Activated CD4-positive, alpha-beta T cell treated with anti-CD3 and anti-CD28 coated beads, Interleukin-10, Interleukin-2, amounts not matched to agents 100 ng/mL and 50 ng/mL, durations not matched to agents 16 hours and 8 hours (primary cell): ENCODE measurements at places on chromosomes 11 and 22.

- no peak for DNase-seq
These were observed 72.8 kb upstream of the CCND1 start for GRCh38 chr11:69567951-69568808.

DNA sequence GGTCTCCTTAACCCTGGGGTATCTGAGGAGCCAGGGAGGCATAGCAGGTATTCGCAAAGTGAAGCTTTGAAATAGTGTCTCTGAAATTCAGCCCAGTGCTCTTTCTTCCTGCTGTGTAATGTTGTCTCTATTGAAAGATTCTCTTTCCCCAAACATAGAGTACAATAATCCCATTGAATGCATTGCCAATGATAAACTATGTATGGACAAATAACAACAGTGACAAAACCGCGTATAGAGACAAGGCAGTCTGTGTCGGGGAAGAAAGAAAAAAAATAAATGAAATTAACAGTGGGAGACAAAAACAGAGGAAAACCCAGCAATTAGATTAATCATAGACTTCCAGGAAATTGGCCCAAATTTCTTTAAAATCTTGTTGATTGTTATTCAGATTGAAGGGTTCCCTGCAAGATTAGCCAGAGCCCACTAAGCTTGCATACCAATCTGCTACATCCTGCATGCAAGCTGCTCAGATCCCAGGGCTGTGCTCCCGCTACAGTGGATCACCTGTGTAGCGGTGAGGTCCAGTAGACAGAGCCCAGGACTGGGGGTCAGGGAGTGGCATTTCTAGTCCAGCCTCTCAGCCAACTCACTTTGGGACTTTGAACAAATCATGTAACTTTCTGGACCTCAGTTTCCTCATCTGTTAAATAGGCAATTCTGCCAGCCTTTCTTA lies 492.8 kb downstream of the INSC start:
- no peak for DNase-seq

- DNase-seq = peak; percentile 55
These were observed 27.7 kb downstream of the MICAL2 start for GRCh38 chr11:12137938-12138731.

DNA sequence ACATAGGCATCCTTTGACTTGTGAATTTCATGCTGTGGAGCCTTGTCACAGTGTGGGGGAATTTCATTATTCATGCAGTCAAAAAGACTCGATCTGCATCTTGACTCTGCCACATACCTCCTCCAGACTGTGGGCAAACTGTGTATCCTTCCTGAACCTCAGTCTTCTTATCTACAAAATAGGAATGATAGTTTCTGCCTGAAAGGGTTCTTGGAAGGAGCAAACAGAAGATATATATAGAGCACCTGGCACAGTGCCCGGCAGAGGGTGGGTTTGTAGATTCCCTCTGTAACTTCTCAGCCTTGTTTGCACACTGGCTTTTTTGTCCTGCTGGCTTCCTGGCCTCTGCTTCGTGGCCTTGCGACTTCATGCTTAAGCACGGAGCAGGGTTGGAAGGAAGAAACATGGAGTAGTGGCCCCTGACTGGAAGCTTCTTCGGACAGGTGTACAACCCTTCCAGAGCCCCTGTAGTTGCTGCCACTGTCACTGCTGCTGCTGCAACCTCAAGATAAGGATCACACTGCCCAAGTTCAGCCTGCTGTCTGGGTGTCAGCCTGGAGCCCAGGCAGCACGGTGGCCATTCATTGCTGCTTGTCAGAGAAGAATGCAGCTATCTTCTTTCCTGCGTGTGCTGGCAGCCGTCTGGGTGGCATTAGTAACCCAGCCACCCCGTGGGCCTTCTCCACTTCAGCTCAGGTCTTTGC lies 106.4 kb downstream of the MICAL2 start:
- DNase-seq = no peak

- DNase-seq = no peak
These were observed 22.3 kb upstream of the A4GALT start for GRCh38 chr22:42742940-42743339.

- no peak for DNase-seq
These were observed 94.8 kb downstream of the TENM4 start for GRCh38 chr11:79346021-79346420.

- DNase-seq = peak; percentile 83
These were observed 77.6 kb downstream of the LIF start for GRCh38 chr22:30169002-30169401.

- peak; percentile 26 for DNase-seq
These were observed 506 bp downstream of the MCM5 start for GRCh38 chr22:35400501-35400790.

DNA sequence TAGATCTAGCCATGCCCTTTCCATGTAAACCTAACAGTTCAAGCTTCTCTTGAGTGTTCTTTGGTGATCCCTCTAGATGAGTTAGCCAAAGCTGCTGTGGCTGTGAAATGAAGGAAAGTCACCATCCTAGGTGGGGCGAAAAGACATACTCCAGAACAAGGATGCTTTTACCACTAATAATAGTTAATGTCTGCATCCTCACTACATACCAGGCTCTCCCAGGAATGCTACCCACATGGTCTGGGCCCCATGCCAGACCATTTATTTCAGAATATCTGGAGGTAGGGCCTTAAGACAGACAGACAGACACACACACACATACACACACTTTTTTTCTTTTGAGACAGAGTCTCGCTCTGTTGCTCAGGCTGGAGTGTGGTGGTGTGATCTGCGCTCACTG lies 14.7 kb downstream of the ABTB2 start:
- no peak for DNase-seq

GRCh38 chr11:132062031-132062430 lies 691.6 kb downstream of the NTM start:
- no peak for DNase-seq

DNA sequence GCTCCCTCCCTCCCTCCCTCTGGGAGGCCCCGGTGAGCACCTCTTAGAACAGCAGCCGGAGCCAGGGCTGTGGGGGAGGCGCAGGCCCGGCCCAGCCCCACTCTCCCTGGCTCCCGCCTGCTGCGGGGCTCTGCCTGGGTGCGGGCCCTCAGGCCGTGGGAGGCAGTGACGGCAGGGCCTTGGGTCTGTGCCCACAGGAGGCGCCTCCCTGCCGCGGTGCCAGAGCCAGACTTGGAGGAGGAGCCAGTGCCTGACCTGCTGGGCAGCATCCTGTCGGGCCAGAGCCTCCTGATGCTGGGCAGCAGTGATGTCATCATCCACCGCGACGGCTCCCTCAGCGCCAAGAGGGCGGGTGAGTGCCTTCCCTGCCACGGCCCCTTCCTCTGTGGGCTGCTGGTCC lies 9.5 kb downstream of the IRF7 start:
- DNase-seq = no peak

DNA sequence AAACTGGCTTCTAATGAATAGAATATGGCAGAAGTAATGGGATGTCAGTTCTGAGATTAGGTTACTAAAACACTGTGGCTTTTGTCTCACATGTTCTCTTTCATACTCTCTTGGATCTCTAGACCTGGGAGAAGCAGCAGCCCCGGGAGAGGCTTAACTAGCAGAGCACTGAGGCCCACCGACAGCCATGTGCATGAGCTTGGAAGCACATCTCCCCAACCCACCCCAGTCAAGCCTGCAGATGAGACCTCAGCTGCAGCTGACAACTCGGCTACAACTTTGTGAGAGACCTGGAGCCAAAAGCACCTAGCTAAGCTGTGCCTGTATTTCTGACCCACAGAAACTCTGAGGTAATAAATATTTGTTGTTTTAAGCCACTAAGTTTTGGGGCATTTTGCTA lies 100.8 kb downstream of the TRIM29 start:
- DNase-seq = no peak

GRCh38 chr22:42716221-42716620 lies 4.4 kb downstream of the A4GALT start:
- DNase-seq = no peak

DNA sequence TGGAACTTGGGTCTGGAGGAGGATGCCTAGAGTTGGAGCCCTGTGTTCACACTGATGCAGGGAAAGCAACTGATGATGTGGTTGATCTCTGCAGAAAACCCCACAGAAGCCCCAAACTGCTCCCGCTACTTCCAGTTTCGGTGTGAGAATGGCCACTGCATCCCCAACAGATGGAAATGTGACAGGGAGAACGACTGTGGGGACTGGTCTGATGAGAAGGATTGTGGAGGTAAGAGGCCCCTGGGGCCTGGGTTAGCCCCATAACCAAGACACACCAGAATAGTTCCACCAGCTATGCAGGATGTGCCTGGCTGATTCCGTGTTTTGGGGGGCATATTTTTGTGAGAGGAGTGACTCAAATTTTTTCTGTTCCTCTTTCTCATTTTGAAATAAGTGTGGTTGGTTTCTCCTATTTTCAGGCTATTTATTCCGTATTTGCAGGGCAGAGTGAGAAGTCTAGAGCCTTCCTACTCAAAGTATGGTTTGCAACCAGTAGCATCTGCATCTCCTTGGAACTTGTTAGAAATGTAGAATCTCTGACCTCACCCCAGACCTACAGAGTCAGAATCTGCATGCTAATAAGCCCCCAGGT lies 137.3 kb upstream of the SORL1-AS1 start:
- DNase-seq = peak; percentile 58

DNA sequence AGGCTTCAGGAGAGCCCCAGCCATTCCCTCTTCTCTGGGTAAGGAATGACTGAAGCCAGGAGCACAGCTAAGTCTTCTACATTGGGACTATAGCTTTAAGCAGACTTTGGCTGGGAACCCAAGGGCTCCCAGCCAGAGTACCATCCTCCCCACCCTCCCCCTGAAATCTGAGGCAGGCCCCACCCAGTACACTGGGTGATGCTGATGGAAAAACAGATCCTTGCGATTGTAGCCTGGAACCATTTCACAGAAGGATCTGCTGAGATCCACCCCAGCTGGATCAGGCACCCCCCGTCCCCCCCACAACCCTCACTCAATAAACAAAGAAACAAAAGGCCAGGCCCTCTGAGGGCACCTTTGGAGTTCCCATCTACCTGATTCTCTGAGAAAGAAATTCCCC lies 39.8 kb downstream of the IL18BP start:
- DNase-seq = no peak

- DNase-seq = no peak
These were observed 986.5 kb upstream of the CHORDC1 start for GRCh38 chr11:91209306-91209705.

GRCh38 chr11:86800076-86800959 lies at the start of gene PRSS23:
Gene PRSS23, plus strand, starts transcription at chr11:86800542. Its CDS starts 7,102 bp downstream, at chr11:86807644.
- DNase-seq = peak; percentile 50

- DNase-seq = peak; percentile 98
These were observed 41.0 kb upstream of the CD5 start for GRCh38 chr11:61061081-61061826.

DNA sequence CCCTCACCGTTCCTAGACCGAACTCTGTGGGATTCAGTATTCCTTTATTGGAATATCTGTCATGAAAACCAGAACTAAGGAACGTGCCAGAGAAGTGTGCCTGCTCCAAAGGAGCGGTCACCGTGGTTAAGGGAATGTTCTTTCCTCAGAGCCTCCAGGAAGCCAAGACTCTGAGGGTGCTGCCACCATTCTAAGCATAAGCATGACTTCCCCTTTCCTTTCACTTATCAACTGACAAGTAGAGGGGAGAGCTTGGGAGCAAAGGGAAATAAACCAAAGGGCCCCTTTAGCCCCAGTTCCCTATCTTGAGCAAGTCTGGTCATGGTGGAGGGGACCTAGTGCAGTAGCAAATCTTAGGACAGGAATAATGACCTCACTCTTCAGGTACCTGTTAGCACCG lies 26.8 kb downstream of the CTR9 start:
- no peak for DNase-seq

- no peak for DNase-seq
These were observed 7.7 kb downstream of the CEP164 start for GRCh38 chr11:117335399-117335798.

DNA sequence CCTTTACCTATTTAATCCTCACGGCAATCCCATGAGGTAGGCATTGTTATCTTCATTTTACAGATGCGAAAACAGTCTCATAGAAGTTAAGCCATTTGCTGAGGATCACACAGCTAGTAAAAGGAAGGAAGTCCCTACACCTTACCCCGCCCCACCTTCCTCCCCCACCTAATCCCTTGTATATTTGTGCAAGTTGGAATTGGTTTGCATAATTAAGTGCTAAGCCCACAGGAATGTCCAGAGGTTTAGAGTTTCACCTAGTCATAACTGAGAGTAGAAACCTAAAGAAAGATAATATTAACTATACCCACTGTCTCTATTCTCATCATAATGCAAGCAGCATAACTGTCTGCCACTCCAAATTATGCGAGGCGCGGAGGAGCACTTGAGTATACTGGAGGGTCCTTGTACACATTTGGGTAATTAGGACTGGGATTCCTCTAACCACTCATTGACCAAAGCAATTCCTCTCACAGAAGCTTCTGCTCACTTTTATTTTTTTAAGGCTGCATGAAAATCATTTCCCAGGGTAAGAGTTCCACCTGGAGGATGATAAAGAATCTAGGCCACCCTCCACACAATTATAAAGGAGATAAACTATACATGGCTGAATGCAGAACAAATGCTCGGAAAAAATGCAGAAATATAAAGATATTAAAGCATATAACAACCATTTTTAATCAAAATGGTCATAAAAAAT lies 199.9 kb downstream of the FAM181B start:
- no peak for DNase-seq

DNA sequence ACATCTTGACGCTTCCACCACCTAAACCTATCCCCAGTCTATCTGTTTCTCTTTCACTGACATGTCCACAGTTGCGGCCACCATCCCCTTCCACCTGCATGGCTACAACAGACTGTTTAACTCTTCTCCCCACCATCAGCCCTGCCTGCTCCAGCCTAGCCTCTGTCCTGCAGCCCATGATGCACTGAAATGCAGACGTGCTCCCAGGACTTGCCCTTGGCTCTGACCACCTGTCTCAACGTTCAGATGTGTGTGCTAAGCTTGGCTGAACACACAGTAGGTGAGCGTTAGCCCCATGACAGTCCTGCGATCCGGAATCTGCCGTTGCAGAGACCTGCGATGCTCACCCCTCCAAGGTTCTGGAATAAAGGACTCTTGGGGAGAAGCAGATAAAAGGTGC lies 22.7 kb downstream of the CBX7 start:
- DNase-seq = no peak

GRCh38 chr22:19064354-19065054 lies 57.7 kb downstream of the DGCR2 start:
- DNase-seq = no peak

DNA sequence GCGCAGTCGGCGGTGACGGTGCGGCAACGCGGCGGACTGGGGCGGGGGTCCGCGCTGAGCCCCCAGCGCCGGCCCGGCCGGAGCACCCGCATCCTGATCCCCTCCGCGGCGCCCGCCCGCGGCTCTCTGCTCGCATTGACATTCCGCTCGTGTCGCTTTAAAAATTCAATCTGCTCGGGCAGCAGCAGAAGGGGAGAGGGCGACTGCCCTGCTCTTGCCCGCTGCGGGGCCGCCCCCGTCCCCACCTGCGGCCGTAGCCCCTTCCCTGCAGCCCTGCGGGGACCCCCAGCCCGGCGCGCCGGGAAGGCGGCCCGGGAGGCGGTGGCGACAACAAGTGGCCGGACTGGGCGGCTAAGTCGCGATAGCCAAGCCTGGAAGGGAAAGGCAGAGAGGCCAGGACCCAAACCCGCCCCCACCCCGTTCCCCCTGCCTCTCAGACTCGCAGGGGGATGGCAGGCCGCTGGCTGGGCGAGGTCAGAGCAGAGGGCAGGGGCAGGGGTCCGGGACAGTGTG lies 1.1 kb downstream of the CABP7 start:
- no peak for DNase-seq

- DNase-seq = no peak
These were observed 35.7 kb downstream of the TP53I11 start for GRCh38 chr11:44915004-44915403.
